ENCODE measurements at places on chromosomes 7 and 10.

GRCh38 chr7:114653364-114654088, 238.9 kb downstream of the FOXP2 start:
- no peak for DNase-seq

- no peak for DNase-seq
These were observed 35.3 kb downstream of the TRRAP start for GRCh38 chr7:98913612-98914011.

- no peak for DNase-seq
These were observed 45.5 kb upstream of the STEAP1B start for GRCh38 chr7:22545529-22545928.

DNA sequence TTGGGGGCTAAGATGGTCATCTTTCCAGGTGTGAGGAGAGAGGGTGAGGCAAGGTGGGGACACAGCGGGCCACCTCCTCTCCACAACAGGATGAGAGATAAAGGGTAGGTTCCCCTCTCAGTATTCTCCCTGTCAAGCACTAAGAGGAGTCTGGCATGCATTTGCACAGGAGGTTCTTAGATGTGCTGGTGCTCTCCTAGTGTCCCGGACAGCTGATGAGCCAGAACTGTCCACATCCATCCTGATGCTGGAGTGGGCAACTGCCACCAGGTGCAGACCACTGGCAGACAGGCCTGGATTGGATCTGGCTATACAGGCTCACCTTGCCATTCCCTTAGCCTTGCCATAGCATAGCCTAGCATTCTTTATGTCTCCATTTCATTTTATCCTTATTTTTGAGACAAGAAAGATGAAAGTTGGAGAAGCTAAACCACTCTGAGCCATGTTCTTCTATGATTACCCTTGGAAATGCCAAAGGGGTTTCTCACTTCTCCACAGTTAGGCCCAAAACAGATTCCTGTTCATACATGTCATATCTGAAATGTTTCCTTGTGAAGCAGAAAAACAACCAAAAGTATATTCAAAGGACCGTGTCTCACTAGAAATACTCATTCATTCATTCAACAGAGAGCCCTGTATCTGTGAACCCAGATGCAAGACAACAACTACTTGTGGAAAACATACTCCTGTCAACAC, 48.8 kb upstream of the ANTXRL start:
- no peak for DNase-seq

GRCh38 chr7:45104844-45105587, 6.5 kb downstream of the TBRG4 start:
- DNase-seq: no peak

DNA sequence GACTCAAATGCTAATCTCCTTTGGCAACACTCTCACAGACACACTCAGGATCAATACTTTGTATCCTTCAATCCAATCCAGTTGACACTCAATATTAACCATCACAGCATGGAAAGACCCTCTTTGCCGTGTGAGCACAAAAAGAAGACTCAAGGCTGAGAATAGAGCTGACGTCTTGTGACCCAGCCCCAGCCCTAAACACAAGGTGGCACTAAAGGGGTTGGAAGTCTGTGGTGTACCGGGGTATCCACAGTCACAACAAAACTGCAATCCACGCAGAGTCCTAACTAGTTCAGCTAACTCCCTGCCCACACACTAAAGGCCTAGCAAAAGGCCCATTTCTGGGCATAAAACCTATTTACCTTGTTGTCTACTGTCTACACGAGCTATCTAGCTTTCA, 200.1 kb downstream of the ACTR3B start:
- DNase-seq: no peak

GRCh38 chr7:29457141-29457561, 106.5 kb upstream of the PRR15 start:
- DNase-seq: no peak

DNA sequence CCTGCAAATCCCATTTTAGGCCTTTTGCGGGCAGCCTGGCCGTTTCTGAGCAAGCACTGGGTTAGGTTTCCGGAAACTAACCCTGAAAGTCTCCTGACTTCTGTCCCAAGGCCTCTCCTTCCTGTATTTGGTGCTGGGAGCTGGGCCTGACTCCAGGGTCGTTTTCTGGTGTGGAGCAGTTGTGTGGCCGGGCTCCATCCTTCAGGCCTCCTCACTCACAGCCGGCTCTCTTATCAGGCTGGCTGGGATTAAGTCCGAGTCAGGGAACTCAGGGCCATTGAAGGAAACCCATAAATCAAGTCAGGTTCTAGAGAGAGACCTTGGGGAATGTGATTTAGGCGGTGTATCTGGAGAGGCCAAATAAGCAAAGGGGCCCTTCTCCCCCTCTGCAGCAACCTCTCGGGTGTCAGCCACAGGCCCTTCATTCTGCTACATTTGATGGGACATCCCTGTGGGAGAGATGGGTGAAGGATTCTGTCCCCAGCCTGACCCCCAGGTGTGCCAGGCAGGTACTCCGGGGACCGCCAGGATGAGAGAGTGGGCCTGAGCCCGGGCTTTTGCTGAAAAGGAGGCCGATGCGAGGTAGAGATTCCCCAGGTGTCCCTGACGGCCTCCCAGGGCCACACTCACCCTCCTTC, 3.3 kb downstream of the GATA3 start:
- DNase-seq: no peak

- no peak for DNase-seq
These were observed 108.7 kb upstream of the PPIF start for GRCh38 chr10:79238606-79239005.

- DNase-seq: peak; percentile 22
These were observed 578 bp downstream of the CACUL1 start for GRCh38 chr10:118754229-118754555.

- no peak for DNase-seq
These were observed 27.9 kb downstream of the SCART1 start for GRCh38 chr10:133481657-133482056.

DNA sequence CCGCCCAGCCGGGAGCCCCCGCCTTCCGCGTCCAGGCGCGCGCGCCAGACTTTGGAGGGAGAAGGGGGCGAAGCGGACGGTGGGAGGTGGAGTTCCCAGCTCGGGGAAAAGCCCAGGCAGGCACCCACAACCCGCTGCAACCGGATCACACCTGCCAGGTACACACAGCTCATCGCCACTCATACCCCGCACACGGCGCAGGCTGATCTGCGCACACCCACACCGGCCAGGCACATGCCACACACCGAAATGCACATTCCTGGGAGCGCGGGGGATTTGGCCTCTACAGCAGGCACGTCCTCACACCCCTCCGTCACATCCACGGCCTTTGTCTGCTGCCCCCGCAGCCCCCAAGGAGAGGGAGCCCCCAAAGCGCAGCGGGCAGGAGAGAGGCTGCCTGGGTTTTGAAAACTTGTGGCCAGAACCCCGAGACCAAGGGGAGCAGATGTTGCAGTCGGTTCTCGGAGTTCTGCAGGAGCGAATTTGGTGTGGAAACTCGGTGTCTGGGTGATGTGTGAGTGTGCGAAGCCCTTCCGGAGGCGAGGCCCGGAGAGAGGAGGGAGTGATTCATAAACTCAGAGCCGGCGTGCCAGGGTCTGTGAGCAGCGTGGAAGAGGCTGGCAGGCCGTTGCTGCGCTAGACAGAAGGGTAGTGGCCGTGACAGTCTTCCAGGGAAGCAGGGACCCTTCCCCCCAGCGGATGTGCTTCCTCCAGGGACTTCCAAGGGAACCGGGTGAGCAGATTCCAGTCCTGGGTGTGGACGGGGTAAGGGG, 734 bp downstream of the CHST3 start:
- no peak for DNase-seq

DNA sequence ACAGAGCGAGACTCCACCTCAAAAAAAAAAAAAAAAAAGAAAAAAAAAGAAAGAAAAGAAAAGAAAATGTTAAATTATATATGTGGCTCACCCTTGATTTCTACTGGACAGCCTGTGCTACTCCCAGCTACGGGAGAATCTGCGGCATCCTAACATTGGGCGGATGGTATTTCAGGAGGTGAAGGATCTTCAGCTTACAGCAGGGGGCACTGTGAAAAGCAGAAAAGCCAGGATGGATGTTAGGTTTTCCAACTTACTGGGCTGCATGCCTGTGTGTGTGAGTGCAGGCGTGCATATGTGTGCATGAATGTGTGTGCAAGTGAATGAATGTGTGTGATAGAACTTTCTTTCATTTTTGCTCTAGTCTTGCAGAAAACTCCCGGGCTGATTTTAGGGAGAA, 1066.5 kb downstream of the TYW1 start:
- DNase-seq: no peak

- no peak for DNase-seq
These were observed 69.2 kb downstream of the SDK1 start for GRCh38 chr7:3370068-3370830.

DNA sequence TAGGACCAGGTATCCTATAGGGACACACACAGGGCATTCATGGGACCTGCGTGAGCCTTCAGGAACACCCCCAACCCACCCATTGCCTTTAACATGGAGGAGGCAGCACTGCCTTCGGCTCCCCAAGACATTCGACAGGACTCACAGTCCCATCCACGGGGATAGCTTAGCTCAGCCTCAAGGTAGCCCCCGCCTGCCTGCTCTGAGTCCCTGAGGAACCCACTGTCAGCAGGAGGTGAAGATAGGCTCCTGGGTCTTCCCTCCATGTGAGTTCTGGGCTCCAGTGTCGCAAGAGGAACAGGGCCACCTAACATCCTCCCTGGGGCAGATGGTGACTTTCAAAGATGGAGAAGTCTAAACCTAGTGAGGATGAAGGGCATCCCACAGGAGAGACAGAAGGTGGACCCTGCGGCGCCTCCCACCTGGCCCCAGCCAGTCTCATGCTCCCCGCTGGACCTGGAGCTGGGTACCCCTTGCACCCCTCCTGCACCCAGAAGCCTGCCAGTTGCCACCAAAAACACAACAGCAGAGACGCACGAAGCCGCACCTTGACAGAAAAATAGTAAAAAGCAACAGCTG, 4.9 kb upstream of the ADIRF start:
- DNase-seq: no peak

- DNase-seq: no peak
These were observed 67.7 kb upstream of the NEUROD6 start for GRCh38 chr7:31408140-31408729.

DNA sequence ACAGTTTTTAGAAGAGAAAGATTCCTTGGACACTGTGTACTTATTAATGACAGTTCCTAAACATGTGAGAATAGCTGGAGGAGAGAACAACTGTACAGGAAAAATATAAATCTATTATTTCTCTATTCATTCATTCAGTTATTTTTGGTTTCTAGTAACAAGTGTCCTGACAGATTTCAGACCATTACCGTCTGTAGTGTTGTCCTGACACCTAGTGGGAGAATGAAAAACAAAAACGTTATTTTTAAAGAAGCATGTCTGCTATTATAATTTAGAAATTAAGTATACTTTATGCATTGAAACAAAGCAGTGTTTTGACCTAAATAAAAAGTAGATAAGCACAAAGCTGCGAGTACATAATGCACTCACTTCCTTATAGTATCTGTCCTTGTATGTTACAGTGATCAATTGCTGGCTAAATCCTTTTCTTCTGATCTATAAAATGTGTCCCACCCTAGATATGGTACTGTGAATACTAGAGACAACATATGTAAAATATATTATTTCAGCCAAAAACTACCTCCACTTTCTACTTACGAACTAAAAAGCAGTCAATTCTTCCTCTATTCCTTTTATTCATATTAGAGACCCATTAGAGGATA, 575.6 kb downstream of the ARL4A start:
- no peak for DNase-seq

DNA sequence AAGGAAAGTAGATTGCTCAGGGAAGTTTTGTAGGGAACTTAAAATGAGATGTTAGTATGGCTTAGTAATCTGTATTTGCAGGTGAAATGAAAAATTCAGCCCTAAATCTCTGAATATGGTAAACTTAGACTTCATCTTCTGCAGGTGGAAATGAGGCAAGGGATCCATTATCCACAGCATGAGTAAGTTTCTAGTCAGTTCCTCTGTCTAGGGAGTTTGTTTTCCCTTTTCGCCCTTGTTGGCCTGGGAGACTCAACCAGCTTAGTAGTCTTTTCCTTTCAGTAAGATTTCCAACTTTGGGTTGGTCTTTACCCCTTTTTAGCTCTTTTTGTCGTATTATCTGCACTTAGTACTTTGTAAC, 65.6 kb downstream of the ZEB1 start:
- DNase-seq: no peak

DNA sequence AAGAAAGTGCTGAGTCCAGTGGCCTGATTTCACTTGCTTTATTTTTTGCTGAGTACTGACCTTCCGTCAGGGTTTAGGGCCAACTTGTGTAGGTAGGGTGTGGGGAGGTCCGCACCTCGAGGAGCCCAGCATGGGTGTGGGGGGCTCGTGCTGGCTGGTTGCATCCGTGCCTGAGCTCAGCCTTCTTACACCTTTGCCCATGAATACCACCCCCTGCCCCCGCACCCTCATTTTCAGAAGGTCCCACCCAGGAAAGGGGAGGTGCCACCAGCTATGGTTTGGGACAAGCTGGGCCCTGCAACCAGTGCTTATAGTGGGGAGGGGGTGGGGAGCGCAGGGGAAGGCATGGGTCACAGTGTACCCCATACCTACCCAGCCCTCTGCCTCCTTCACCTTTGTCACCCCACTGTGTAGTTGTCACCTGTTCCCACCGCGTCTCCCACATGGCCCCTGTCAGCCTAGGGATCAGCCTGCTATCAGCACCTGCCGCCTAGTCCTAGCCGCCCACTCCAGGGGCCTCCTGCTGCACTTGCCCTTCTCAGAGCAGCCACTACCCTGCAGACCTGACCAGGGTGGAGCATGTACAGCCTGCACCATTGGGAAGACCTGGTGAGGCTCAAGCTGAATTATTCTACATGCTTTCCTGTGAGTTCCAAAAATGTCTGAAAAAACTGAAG, 146.2 kb upstream of the RET start:
- DNase-seq: no peak

GRCh38 chr7:26469188-26469587, 177.5 kb downstream of the SNX10 start:
- no peak for DNase-seq

GRCh38 chr7:134755422-134756022, 23.9 kb upstream of the CALD1 start:
- no peak for DNase-seq

DNA sequence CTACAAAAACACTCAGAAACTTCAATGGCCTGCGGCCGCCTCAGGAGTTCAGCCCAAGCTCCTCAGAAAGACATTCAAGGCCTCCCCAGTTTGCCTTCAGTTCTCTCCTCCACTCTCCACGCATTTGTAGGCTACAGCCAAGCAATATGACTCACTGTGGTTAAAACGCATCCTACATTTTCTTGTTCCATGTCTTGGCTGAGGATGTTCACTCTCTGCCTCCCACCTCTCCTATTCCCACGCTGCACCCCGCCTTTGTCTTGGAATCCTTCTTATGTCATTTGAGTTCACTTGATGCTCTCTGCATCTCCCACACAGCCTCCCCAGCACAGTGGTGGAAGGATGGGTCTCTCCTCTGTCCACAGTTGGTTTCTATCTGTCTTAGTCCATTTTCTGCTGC, 184.8 kb downstream of the NPSR1 start:
- DNase-seq: no peak
